ENCODE measurements at places on chromosomes 12 and 14.
A peak's percentile ranks its signal among the peaks of the same experiment; 100 is the strongest.

DNA sequence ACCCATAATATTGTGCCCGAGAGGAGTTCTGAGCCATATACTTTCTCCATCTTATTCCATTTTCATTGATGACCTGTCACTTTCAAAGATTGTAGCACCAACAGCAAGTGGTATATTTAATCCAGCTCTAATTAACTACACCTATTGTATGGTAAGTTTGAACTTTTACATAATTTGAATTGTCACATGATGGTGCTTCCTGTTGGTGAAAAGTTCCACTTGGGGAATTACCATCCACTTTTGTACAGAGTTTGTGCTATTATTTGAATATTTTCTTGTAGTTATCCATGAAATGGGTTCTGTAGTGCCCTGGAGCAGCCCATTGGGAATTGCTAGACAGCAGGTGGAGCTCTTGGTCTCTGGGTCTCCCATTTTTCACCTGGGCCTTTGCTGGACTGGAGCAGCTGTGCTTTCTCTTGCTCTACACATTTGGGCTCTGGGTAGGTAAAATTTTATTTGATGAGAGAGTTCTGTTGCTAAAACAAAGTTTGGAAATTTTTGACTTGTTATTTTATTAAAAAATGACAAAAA lies 3.0 kb downstream of the SMCO3 start:
- DNase-seq = no peak

DNA sequence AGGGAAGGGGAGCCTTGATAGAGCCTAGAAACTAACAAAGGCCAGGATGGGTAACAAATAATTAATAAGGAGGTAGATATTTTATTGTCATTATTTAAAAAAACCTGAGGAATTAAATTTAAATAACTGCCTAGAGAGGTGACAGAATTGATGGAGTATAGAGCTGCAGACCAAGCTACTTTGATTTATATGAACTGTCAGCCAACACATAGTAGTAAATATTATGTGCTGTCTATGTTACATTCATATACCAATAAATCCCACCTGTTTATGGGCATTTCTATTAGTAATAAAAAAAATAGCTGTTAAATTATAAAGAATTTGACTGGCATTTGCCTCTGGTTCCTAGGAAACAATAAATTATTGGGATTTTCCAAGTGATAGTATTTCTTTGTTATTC lies 37.7 kb downstream of the TSPAN19 start:
- DNase-seq = no peak

DNA sequence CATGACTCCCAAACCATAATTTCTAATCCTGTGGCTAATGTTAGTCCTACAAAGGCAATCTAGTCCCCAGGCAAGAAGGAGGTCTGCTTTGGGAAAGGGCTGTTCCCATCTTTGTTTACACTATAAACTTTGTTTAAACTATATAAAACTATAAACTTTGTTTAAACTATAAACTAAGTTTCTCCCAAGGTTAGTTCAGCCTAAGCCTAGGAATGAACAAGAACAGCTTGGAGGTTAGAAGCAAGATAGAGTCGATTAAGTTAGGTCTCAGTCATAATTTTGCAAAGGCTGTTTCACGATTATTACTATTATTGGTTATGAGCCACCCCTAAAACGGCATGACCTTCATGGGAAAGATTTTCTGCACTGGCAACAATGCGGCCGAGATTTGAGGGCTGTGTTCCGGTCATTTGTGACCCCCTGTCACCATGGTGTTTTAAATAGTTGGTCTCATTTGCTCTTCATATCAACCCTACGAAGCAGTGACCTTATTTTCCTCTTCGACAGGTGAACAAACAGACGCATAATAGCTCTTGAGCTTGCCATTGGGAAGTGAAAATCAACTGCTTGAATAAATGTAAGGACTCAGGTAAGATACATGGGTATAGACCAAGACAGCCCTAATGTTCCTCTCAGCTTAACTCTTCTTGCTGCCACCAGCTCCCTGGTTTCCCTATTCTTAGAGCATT lies 322.6 kb upstream of the TMEM132C start:
- no peak for DNase-seq

- no peak for DNase-seq
These were observed 118.6 kb downstream of the APAF1 start for GRCh38 chr12:98763656-98764055.

- no peak for DNase-seq
These were observed 785 bp downstream of the MLEC start for GRCh38 chr12:120687578-120688289.

DNA sequence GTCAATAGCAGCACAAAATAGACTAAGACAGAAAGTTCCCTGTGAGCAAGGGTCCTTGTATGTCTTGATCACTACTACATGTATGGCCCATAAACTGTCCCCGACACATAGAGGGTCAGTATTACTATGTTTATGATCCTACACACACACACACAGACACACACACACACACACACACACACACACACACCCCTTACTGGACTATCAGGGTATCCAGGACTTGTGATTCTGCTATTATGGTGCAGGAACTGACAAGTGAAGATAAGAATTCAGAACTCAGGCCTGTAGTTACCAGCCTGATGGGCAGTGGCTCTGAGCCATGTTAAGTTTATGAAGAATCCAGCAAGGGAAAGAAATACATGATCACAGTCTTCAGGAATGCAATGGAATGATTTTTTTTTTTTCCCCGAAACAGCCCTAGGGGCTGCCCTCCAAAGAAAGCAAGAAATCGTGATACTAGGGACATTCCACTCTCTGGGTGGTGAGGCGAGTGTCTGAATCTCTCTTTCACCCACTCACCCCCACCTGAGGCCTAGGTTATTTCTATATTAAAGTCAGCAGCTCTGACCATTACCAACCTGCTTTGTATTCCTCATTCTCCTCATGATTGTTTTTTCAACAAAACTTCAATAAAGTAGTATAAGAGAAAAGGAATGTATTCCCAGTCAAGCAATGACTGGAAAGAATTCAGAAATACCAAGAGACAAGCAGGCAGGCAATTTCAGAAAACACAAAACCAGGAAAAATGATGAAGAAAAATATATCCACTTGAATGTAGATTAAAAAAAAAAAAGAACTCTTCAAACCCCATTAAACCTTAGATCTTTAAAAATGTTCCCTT lies 105.8 kb downstream of the AVPR1A start:
- DNase-seq = no peak

GRCh38 chr14:42947991-42948390 lies 1341.3 kb downstream of the LRFN5 start:
- no peak for DNase-seq

DNA sequence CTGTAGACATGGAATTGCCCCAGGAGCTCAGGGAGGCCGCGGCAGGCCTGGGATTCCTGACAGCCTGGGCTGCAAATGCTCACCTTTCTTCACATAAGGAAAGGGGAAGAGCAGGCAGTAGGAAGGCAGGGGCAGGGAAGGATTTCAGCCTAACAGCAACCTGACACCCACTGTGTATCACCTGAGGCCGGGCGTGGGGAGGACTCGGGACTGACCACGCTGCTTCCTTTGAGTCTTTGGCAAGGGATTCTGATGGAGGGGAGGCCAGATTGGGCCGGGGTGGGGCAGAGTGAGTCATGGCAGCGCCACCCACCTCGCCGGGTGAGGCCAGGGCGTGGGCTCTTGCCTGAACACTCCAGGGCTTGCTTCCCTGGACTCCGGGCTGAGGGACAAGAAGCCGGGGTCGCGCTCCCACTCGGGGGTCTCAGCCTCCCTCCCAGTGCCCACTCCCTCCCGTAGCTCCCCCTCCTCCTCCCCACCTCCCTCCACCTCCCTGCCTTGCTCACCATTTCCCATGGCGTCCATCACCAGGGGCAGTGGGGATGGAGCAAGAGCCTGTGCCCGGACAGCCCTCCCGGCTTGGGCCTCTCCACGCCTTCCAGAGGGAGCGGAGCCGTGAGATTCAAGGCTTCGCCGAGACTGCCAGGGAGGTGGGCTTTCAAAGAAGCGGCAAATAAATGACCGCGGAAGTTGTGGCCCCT lies 247.9 kb upstream of the RTL1 start:
- no peak for DNase-seq

DNA sequence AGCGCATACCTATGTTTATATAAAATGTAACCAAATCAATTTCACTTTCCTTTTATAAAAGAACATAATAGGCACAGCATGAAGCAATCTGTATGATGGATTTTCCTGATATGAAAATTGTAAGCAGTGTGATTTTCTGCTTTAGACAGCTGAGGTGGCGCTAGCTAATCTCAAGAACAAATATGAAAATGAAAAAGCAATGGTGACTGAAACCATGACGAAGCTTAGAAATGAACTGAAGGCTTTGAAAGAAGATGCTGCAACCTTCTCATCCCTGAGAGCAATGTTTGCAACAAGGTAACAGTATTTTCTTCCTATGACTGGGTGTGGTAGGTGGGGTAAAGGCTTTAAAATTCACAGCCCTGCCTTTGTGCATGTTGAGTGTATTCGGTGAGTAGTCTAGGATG lies 65.0 kb upstream of the FGD4 start:
- no peak for DNase-seq

GRCh38 chr14:90698379-90698869 lies 117.8 kb downstream of the TTC7B start:
- no peak for DNase-seq

- DNase-seq = no peak
These were observed 35.6 kb downstream of the SYNE3 start for GRCh38 chr14:95480887-95481226.

- DNase-seq = peak; percentile 12
These were observed 47.0 kb upstream of the LGR5 start for GRCh38 chr12:71392521-71393145.

DNA sequence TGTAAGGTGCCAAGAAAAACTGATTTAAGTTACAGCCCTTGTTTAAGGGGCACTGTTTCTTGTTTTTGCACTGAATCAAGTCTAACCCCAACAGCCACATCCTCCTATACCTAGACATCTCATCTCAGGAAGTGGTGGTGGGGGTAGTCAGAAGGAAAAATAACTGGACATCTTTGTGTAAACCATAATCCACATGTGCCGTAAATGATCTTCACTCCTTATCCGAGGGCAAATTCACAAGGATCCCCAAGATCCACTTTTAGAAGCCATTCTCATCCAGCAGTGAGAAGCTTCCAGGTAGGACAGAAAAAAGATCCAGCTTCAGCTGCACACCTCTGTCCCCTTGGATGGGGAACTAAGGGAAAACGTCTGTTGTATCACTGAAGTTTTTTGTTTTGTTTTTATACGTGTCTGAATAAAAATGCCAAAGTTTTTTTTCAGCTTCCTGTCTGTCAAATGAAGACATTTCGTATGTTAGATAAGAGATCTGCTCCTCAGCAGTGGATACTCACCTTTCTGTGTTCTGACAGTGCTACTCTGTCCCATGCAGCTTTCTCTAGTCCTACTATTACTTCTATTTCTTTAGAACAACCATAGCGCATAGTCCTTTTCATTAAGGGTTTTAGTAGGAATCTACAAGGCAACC lies 1.2 kb upstream of the PA2G4 start:
- no peak for DNase-seq

GRCh38 chr12:51890511-51891171 lies 2.7 kb downstream of the ANKRD33 start:
- no peak for DNase-seq

- peak; percentile 17 for DNase-seq
These were observed 45.2 kb downstream of the RDH12 start for GRCh38 chr14:67746927-67747326.

DNA sequence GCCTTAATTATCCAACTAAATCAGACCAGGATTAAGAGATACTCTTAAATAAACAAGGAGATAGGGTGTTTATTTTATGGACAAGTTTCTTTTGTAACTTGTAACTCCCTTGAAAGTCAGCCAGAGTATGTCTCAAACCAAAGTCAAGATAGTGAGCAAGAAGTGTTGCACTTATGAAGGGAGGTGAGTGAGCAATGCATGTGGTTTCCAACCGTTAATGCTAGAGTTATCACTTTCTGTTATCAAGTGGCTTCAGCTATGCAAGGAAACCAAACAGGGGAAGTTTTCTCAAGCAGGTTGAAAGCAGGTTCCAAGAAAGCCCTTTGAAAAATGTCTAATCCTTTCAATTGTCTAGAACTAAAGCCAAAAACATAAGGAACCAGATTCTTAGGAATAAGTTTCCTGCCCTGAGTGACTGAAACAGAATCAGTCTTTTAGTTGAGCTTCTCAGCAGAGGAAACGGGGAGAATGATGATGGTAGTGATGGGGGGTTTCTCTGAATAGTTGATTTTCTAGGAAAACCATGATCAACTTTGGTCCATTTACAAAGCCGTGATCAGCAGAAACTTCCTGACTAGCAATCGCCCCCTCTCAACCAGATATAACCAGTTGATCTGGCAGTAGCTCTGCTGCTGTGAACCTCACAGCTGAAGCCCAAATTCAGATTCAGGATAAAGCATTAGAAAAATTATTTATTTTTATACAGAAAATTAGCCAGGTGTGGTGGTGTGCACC lies 128.4 kb downstream of the DAD1 start:
- DNase-seq = no peak

DNA sequence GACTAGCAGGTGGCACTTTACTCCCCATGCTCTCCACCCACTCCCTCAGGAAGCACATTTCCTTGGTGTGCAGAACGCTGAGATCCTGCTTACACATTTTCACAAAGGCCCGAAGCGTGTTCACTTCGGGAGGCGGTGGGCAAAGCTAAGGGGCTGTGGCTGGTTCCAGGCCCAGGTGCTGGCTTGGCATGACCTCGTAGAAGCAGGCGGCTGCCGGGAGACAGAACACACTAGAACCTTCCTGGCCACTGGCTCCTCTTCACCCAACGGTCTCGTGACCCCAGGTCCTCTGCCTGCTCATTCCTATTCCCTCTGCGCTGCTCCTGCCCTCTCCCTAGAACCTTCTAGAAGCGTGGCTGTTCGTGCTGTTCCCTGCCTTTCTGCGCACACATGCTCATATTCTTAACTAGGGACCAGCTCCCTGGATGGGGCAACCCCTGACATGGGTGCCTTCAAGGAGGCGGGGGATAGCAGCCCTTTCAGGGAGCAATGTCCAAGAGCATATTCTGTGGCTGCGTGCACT lies 43.3 kb downstream of the ATP23 start:
- no peak for DNase-seq

DNA sequence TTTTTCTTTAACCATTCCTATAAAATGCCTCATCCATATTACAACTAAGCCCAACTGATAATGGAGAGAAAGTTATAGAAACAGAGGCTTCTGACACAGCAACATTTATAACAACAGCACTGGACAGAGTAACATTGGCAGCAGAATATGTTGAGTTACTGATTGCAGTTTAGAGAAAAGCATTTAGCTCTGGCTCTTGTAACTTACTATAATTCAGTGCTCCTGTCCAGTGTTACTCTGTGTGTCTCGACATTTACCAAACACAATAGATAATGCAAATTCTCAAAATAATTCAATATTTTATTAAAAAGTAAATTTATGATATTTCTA lies 356.1 kb downstream of the CEP128 start:
- DNase-seq = no peak

DNA sequence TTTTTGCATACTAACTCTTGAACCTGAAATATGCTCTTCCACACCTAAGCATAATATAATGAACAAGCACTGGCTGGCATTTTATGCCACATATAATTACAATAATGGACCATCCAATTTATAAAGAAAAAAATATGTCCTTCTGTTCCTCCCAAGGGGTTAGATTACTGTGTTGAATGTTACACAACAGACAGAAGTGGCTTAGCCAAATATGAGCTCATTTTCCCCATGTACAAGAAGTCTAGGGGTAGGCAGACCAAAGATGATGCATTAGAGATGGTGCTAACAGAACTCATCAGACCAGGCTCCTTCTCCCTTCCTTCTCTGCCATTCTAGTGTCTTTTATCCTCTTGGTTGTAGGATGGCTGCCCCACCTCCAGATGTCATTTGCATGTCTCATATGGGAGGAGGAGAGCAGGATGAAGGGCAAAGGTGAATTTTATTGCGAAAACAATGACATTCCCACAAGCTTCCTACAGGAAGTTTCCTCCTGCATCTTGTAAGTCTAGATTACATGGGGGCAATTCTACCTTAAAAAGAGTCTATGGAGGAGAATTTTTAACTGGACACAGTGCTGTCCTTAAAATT lies 43.9 kb upstream of the SLC2A13 start:
- no peak for DNase-seq

Data from GM12878 (cell line).